Stimulated activated CD4-positive, alpha-beta T cell treated with anti-CD3 and anti-CD28 coated beads, Interleukin-15, amount 100 ng/mL, for 1 hour (primary cell): ENCODE measurements at places on chromosomes 3 and 15.
A peak's percentile ranks its signal among the peaks of the same experiment; 100 is the strongest.

DNA sequence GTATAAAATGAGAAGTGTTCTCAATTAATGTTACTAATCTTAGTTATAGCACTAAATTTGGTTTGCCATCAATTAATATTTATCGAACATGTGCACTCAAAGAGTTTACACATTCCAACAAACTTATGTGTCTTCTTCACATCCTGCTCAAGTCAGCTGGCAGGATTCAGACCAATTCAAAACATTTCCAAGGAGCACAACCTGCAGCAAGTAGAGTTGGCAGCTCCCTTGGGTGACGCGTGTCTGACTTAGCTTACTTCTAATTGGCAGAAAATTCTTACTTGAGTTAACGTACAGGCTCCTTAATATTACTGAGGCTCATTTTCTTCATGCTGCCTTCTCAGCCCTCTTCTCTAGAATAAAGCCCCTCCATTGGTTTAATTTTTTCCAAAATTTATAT is 110.4 kb upstream of the PFN2 start:
- no peak for DNase-seq

- DNase-seq = no peak
Measured at GRCh38 chr3:66602691-66603090, 101.9 kb upstream of the LRIG1 start.

GRCh38 chr3:40070816-40071215 is 238.7 kb upstream of the EIF1B start:
- DNase-seq = no peak

DNA sequence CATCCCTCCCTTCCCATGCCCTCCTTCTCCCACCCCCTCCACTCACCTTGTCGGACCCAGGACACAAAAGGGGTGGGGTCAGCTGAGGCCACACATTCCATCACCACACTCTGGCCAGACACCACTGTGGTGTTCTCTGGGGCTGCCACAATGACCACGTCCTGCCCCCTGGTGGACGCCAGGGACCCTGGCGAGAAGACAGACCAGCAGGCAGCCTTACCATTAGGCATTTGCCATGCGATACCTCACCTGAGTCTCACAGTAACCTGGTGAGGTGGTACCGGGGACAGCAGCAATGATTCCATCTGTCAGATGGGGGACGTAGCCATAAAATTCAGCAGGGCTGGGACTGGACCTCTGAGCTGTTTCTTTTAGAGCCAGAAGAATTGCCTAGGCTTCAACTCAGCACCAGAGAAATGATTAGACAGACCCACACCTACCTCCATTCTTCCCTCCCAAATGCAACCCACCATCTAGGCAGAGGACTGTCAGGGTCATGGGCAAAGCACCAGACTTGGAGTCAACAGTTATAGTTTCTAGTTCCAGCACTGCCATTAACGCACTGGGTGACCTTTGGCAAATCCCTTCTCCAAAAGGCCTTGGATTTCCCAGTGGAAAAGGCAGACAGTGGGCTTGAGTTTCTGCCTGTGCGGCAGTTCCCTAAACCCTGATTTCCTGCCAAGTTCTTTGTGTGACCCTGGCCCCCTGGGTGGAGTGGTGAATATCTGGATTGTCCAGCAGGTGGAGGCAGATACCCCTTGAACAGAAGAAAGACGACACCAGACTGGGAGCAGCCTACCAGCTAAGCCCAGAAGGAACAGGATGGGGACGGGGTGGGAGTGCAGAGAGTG is 21.8 kb downstream of the IGDCC4 start:
- DNase-seq = no peak

- no peak for DNase-seq
Measured at GRCh38 chr15:48388016-48388851, 57.0 kb downstream of the DUT start.

DNA sequence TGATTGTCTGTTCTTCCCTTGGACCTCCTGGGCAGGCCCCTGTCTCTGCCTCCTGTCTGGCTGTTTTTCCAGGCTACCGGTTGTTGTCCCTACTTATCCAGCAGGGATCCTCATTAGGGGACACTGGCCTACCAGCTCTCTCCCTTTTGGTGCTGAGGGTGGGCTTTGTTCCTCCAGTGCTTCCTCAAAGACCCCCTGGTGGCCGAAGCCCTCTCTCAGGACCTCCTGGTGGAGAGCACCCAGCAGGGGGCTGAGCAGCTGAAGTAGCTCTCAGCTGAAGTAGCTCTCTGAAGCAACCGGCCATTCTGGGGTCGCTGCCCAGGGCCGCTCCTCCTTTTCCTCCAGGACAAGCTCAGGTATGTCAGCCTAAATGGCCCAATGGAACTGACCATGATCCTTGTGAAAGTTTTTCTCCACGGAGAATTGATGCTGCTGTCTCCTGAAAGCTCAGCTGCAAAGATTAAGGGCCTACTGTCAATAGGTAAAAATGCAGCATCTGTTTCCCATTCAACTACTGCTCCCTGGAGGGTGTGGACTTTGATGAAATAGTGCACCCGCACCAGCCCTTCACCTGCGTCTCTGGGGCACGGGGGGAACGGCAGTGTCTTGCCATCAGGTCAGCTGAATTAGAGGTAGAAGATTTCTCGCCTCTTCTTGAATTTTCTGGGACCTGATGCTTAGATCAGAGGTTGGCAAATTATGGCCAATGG is 27.6 kb downstream of the ARNT2 start:
- DNase-seq = no peak

DNA sequence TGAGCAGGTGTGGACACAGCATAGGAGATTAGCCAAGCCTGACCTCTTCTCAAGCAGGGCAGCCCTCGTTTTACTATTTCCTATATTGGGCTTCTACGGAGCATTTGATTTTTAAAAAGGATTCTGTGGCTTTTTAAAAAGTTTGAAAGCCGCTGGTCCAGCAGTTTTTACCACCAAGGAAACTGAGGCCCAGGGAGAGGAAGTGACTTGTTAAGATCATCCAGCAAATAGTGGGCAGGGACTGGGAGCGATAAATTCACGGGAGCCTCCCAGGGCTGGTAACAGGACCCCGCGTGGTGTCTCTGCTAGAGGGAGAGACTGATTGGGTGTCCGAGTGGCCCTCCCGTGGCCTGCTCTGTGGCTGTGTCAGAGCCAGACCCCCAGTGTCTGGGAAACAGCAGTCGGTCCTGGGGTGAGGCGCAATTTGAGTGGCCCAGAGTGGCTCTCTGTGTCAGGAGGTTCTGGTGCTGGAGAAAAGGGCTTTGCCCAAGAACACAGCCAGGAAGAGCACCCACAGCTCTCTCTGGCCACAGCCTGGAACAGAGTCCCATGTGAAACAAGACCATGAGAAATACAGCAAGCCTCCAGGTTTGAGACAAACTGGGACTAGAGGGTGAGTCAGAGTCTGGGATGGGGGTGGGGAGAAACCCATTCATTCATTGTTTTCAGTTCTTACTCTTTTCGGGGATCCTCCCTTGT is 4.2 kb downstream of the FURIN start:
- peak; percentile 35 for DNase-seq

DNA sequence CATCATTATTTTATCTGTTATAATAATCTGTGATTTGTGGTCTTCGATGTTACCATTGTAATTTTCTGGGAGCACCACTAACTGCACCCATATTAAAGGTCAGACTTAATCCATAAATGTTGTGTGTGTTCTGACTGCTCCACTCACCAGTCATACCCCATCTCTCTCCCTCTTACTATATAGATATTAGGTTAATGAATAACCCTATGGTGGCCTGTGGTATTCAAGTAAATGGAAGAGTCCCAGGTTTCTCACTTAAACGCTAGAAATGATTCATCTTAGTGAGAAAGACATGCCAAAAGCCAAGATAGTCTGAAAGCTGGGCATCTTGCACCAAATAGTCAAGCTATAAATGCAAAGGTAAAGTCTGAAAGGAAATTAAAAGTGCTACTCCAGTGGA is 1358.5 kb downstream of the ROBO2 start:
- DNase-seq = no peak

- no peak for DNase-seq
Measured at GRCh38 chr3:186464424-186465093, 79.6 kb downstream of the CRYGS start.

DNA sequence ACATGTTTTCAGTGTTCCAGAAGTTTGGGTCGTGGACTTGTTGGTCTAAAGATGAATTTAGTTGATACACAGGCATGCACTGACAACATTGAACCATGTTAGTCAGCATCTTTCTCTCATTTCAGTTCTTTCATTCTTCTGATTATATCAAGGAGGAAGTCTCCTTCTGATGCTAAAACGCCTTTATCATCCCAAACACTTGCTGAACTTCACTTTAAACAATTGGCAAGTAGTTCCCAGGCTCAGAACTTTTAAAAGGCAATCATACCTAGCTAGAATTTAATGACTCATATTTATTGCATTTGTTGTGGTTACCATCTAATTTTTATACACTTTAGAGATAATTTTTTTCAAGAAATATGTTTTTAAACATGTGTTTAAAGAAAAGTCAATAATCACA is 15.9 kb downstream of the LMCD1 start:
- DNase-seq = no peak

DNA sequence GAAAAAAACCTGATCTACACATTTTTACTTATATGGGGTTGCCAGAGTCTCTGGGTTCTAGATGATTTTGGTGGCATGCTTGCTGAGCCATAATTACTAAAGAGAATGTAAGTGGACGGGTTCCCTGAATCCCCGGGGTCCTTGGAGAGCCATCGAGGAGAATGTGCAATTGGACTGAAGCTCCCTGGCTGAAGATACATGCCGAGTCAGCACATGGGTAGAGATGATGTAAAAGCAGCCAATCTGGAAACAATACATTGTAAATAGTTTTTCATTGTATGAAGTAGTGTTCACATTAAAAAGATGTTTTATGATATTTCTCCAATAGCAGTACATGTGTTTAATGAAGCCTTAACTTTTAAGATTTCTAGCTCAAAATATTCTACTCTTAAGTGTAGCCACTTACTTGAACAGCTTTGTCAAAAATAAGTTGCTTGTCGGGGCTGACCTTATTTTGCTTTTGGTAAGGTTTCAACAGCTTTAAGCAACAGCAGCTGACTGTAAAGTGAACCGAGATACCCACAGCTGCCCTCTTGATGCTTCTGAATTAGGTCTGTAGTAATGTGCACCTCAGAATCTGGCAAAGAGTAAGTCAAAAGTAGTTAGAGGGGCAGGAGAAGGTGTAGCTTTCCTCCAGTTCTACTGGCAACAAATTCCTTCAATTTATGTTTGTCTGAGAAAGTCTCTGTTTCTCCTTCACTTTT is 205.7 kb downstream of the PLCL2 start:
- DNase-seq = no peak

DNA sequence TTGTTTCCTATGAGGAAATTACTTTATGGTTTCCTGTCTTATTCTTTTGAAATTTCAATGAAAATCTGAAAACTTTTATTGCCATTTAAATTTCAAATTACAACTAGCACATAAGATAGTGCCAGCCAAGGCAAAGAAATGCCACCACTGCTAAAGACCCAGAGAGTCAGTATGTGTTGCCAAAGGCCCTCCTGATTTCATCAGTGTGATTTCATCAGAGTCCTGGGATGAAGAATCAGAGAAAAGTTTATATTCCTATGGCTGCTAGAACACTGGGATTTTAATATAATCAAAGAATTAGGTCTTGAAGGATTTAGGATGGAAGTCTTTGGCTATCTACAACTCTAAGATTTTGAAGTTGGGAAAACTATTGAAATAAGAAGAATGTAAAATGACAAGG is 434.2 kb upstream of the CCDC54 start:
- DNase-seq = no peak

DNA sequence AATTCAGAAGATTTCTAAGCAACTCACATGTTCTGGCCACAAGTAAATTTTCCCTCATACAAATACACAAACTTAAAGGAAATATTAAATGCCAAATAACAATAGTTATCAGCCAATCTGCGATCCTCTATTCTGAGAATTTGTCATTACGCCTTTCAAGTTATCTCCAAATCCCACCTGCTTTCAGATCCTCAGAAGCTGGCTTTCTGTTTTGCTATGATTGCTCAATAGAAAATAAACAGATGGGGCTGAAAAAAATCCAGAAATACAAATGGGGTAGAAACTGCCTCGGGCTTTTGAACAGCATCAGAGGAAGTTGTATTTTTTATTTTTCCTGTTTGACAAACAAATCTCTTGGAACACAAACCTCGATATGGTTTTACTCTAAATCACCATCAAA is 74.0 kb upstream of the CNTN4 start:
- DNase-seq = no peak

- no peak for DNase-seq
Measured at GRCh38 chr3:157695586-157695985, 192.4 kb upstream of the VEPH1 start.

GRCh38 chr15:39230205-39230907 is 350.5 kb upstream of the THBS1 start:
- no peak for DNase-seq

DNA sequence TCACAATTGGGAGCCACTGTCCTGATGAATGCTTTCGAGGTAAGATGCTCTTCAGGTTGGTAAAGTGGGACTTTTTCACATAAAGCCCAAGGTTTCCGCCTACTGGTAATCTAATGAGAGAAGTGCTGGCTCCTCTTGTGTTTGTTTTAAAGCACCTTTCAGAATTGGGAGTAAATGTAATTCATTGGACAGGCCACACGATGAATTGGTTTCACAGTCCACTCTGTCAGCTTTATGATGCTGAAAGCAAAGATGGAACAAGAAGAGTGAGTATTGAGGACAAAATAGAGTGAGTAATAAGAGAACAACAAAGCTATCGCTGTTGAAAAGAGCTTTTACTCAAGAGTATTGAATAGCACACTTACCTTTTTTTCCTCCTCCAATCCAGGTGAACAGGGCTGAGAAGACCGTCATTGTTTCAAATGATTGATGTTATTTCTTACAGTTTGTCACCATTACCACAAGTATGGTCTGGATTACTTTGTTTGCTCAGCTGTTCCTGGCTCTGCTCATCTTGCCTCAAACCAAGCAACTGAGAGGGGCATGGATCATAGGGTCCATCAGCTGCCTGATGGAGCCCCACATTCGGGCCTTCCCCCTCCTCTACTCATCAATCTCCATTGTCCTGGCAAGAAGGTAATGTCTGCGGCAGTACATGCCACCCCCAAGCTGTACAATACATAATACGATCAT is 136.1 kb upstream of the CNTN4 start:
- DNase-seq = no peak

DNA sequence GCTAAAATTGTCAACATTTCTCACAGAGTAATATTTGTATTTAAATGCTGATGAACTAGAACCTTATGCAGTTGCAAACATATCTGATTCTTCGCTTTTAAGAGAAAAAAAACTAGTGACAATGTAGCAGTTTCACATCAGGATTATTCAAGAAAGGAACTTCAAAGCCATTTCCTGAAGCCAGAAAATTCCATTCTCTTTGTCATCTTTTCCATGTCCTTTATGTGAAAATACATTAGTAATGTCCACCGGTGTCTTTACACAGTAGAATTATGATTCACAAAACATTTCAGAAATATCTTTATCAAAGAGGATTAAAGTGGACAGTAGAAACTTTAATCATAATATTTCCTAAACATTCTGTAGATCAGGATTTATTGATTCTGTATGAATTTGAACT is 12.7 kb upstream of the LXN start:
- no peak for DNase-seq

GRCh38 chr15:54017251-54017650 is 39.0 kb downstream of the UNC13C start:
- DNase-seq = no peak
